Stimulated activated CD8-positive, alpha-beta memory T cell treated with anti-CD3 and anti-CD28 coated beads, Interleukin-15, amount 100 ng/mL, for 1 hour (primary cell): ENCODE measurements at places on chromosomes 3 and 15.

DNA sequence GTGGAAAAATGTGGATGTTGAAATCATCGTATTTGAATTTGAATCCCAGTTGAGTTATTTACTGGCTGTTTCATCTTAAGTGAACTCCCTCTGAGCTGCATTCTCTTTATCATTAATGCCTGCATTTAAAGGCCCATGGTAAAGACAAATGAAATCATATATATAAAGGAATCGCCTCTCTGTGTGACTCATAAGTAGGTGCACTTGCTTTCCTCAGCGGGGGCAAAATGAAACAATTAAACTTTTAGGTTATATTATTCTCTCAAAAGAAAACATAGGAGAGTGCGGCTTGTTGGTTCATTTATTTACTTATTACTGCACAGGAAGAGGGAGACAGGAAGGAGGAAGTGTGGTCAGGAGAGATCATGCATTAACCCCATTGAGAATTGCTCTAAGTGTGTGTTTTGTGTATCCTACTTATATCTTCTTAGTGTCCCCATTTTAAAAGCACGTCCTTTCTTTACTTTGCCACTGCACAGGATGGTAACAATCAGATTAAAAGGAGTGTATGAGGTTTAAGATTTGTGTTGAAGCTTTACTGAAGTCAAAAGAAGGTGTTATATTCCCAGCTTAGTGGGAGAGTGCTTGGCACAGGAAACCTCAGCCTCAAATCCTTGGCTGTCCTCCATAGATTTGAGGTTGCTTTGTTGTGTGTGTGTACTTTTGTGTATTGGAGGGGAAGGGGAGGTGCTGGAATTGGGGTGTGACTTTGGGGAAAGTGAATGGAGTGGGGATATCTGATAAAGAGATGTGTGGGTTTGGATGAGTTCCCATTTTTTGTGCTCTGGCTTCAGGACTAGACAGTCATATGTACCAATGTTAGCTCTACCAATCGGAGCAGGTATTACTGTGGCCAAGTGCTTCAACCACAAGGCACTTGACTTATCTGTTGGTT, 595.8 kb upstream of the NR2F2 start:
- DNase-seq, result no peak

DNA sequence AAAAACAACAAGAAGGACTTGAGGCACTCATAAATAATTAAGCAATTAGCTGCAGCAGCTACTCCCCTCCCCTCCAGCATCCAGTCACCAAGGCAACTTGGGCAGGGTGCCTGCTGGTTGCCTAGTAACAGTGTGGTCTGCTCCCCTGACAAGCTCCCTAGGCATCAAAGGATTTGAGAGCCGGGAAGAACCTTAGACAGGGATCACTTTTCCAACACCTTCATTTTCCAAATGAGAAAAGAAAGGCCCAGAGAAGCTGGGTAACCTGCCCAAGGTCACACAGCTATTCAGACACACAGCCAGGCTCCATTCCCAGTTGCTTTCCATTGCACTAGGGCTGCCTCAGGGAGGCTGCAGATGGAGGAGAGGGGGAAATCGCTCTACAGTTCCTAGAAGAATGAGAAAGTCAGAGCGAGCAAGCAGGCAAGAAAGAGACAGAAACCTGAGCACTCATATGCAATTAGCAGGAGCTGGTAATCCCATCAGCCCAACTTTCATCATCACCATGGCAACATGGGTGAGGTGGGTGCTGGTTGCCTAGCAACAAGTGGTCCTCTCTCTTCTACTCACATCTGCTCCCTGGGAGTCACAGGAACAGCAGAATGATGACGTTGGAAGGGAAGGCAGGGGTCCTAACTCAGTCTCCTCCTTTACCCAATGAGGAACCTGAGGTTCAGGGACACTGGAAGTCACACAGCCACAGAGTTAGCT, 3.6 kb upstream of the EIF4E3 start:
- no peak for DNase-seq

- DNase-seq, result no peak
Observed at GRCh38 chr3:55826097-55826496, 339.0 kb upstream of the WNT5A start.

DNA sequence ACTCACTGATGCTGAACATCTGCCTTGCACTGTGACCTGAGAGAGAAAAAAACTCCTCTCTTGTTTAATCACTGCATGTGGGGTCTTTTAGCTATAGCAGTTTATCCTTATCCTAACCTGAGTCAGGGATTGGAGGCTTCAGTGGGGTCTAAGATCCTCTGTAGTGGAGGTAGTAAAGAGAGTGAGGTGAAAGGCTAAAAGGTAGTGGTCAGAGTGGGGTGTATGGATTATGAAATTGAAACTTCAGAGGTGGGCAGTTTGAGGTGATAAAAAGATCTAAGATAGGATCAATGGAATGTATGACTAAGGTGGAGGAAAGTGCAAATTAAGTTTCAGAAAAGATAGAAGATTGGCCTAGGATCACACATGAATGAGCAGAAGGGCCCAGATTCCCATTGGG, 36.5 kb downstream of the DET1 start:
- no peak for DNase-seq

DNA sequence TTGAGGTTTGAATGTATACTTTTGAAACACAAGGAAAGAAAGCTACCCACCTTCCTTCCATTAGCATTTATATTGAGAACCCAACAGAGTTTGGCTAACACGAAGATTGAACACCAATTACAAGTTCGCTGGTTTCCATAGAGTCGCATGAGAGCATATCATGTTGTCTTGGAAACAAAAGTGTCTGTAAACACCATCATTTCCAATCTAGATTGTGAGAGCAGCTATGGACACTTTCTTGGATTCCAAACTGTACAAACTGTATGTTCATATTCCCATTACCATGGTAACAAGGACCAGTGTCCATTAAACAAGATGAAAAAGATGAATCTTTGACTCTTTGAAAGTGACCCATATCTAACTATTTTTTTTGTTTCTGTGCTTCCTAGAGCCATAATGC, 529.9 kb upstream of the ROBO1 start:
- DNase-seq, result no peak

DNA sequence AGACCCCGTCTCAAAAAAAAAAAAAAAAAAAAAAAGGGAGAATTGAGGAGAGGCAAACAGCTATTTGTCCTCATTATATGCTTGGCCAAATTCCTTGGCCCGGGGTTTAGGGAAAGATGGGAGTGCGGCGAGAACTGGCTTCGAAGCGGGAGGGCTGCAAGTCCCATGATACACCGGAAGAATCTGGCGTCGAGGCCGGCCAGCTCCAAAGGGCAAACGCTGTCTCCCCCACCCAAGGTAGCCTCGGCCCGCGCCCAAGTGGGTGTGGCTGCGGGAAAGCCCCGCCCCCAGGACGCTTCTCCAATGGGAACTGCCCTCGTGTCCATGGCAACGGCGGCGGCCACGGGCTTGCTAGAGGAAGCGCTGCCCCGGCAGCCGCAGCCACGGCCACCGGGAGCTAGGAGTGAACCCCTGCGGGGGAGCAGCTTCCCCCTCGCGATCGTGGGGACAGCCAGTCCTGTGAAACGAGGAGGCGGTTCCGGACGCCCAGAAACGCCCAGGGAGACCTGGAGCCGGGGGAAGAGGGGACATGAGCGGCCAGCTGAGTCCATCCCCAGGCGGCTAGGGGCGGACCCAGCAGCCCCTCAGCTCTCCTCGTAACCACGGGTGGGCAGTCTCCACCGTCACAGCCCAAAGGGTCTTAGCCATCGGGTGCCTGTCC, at the start of gene TTLL13:
TTLL13 (plus strand) TSS at position 354 of the 661 bp plus-strand sequence. CDS start 1,075 bp downstream, outside the sequence.
- DNase-seq, result peak; percentile 48

DNA sequence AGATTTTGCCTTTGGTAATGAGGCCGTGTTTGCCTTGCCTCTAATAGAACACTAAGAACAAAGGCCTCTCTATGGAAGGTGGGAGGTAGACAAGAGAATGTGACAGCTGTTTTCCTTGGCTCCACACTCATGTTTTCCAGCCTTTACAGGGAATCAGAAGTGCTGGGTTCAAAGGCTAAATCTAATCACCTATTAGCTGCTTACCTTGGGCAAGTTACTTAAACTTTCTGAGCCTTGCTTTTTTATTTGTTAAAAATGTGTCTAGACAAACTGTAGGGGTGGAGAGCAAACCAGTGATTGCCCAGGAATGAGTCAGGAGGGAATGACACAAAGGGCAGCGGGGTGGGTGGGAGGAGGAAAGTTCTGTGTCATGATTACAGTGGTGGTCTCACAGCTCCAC, 179.0 kb downstream of the P3H2 start:
- no peak for DNase-seq

DNA sequence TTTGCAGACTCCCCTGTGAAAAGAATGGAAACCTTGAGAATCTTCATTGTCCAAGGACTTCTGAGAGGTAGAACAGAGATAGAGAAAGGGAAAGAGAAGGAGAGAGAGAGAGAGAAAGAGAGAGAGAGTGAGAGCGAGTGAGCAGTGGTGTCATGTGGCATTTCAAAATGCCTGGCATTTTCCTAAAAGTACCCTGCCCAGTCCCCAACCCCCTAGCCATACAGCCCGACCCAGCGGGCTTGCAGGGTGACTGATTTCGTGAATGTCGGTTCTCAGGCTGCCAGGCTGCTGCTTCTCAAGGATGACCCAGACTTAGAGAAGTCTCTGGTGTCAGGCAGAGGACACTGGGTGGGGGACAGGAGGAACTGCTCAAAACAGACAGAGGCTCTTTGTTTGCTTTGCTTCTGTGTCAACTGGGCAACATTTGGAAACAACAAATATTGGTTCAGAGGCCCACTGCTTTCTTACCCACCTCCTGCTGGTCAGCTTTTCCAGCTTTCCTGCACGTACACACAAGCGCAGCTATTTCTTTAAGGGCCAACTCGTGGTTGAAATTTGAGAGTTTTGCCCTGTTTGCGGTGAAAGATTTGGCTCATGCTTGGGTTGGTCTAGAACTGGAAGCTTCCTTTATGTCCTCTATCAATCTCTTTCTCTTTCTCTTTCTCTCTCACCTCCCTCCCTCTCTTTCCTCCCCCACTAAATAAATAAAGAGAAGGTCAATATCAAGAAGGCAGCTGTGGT, 3.7 kb upstream of the TF start:
- DNase-seq, result no peak

GRCh38 chr3:142896201-142896755, 7.4 kb upstream of the PCOLCE2 start:
- DNase-seq, result no peak

DNA sequence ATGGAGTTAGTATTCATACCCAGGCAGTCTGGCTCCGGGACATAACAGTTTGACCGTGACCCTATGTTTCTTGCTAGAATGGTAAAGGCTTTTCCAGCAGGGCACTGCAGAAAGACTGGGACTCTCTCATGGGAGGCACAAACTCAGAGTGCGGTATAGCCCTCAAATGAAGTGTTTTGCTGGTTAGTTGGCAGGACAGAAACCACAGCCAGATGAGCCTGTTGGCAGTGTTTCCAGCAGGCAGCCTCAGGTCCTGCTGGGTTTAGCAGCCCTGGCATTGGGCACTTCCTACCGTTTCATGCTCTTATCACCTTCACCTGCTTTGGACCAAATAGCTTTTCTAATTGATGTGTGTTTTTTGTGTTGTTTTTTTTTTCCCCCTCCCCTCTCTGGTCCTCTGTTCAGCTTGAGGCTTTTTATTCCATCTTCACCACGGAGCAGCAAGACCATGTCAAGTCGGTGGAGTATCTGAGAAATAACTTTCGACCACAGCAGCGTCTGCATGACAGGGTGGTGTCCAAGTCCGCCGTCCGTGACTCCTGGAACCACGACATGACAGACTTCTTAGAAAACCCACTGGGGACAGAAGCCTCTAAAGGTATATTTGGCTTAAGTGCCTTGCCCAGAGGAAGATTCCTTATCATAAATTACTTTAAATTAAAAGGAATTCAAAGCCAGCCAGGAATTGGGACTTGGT, 205.6 kb downstream of the FEZF2 start:
- no peak for DNase-seq

- DNase-seq, result no peak
Observed at GRCh38 chr15:40087068-40087810, 21.4 kb downstream of the BMF start.

- no peak for DNase-seq
Observed at GRCh38 chr3:168427835-168428475, 332.2 kb upstream of the GOLIM4 start.

- no peak for DNase-seq
Observed at GRCh38 chr3:171480526-171480925, 20.3 kb upstream of the TNIK start.

GRCh38 chr3:119596398-119596797, 1.3 kb upstream of the PLA1A start:
- DNase-seq, result no peak

- DNase-seq, result no peak
Observed at GRCh38 chr3:146396792-146397191, 72.6 kb downstream of the PLSCR2 start.

- DNase-seq, result no peak
Observed at GRCh38 chr3:98930413-98930812, 28.9 kb upstream of the DCBLD2 start.

- DNase-seq, result no peak
Observed at GRCh38 chr3:129560911-129561594, 18.1 kb downstream of the H1-8 start.

DNA sequence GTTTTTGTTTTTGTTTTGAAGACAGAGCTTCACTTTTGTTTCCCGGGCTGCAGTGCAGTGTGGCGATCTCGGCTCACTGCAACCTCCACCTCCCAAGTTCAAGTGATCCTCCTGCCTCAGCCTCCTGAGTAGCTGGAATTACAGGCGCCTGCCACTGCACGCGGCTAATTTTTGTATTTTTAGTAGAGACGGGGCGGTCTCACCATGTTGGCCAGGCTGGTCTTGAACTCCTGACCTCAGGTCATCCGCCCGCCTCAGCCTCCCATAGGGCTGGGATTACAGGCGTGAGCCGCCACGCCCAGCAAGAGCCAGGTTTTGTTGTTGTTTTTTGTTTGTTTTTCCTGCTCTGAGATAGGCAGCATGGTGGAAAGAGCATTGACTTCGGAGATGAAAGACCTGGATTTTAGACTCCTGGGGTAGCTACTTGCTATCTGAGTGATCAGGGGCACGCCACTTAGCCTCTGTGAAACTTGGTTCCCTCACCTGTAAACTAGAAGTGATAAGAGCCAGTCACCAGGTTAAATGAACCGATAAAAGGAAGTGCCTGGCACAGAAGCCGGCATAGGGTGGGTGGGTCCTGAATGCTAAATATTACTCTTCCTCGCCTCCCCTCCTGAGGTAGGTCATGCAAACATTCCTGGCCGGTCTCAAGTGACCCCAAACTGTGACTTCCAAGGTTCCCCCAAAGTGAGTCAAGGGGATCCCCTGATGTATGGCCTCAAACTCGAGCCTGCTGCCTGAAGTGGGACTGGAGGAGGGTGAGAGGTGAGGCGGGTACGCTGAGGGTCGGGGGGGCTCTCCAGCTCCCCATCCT, 62.9 kb upstream of the MCF2L2 start:
- no peak for DNase-seq

GRCh38 chr3:158109295-158109803, 540 bp upstream of the RSRC1 start:
- no peak for DNase-seq
